ENCODE measurements at places on chromosomes 13 and 19. TPM values are rescaled to one million over a fixed set of nuclear protein-coding genes. Genes with fewer than 3 reads are reported as not detected.

The ANO8 gene
- total RNA-seq, result 13.4 TPM

The ZNF497 gene
- not detected for total RNA-seq

The HIF3A gene
- 189 TPM for total RNA-seq

The DACH1 gene
- 1.3 TPM for total RNA-seq

The LGALS7B gene
- 2.0 TPM for total RNA-seq

The ZNF540 gene
- 4.5 TPM for total RNA-seq

The KCTD4 gene
- total RNA-seq, result not detected

The PCDH9 gene
- 15.3 TPM for total RNA-seq

The SERPINE3 gene
- total RNA-seq, result 0.68 TPM

The ATP4B gene
- total RNA-seq, result 0.85 TPM

The FOXA3 gene
- total RNA-seq, result not detected

The SIGLEC9 gene
- 13.1 TPM for total RNA-seq

The PGLYRP2 gene
- not detected for total RNA-seq

The CKM gene
- total RNA-seq, result 3.0 TPM

The FCGBP gene
- 120 TPM for total RNA-seq

The LIPE gene
- total RNA-seq, result 4.5 TPM

The C13orf46 gene
- total RNA-seq, result 1.1 TPM

The ZNF439 gene
- total RNA-seq, result 13.8 TPM

The PSPN gene
- total RNA-seq, result 1.4 TPM

- DNase-seq, result no peak
Observed at GRCh38 chr19:38019396-38019724, 112.4 kb downstream of the SIPA1L3 start.

DNA sequence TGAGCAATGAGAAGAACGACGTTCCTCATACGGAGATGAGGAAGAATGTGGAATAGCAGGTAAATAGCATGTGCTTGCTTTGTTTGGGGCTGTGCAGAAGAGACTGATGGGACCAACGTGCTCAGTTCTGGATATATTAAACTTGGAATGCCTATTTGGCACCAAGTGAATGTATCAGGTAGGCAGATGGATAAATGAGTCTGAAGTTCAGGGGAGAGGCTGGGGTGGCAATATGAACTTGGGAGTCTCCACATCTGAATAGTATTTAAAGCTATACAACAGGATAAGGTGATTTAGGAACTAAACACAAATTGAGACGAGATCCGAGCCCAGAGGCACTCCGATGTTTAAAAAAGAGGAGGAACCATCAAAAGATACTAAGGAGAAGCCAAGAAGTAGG lies 12.7 kb upstream of the USPL1 start:
- no peak for DNase-seq

GRCh38 chr13:20336761-20337160 lies 104.6 kb upstream of the GJB6 start:
- DNase-seq, result no peak

GRCh38 chr13:22561581-22561980 lies 619.2 kb upstream of the SGCG start:
- no peak for DNase-seq

- no peak for DNase-seq
Observed at GRCh38 chr19:7622933-7623685, 6.2 kb downstream of the XAB2 start.

DNA sequence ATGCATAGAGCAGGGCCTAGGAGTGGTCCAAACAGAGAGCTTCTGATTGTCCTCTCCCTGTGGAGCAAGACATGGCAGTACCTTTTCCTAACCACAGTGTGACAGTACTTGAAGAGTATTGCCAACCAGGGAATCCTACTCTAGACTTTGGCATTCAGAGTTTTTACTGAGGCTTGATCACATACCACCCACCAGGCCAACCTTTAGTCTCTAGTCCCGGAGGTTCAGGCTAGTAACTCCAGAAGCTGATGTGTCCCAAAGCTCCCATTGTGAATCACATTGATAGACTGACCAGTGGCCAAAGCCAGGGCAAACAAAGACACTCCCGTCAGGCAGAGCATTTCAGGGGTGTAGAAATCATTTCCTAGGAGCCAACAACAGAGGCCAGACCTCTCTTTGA lies 18.4 kb downstream of the IFT88 start:
- DNase-seq, result no peak

DNA sequence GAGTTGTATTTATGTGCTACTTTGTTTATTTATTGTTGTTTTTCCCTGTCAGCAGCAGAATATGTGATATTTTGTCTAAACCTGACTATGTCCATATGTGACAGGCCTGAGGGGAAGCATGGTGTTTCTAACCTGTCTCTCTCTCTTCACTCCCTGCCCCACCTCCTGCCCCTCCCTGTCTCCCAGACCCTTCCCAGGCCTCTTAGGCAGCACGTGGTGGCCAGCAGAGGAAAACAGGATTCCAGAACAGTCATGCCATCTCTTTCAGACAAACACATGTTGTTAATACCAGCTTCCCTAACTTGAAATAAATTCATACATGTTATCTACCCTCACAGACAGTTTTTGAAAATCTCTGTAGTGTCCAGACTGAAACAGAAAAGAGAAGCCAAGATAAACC lies 31.0 kb upstream of the ATP11A start:
- no peak for DNase-seq

DNA sequence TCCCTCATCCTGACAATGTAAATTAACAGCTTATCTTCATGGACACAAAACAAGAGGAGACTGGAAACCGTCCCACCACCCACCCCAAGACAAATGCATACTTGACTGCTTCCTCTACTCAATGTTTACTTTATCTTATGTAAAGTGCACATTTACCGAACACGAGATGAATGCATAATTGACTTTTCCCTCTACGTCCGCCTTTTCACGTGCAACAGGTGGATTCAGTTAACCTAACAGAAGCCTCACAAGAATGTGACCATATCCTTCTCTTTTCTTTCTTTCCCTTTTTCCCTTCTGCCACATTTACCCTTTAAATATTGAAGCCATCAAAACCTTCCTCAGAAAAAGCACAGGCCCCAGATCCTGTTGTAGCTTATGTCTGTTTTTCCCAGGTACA lies 468.0 kb downstream of the UQCRFS1 start:
- DNase-seq, result no peak

GRCh38 chr19:38583219-38583984 lies 34.4 kb downstream of the MAP4K1 start:
- DNase-seq, result no peak

DNA sequence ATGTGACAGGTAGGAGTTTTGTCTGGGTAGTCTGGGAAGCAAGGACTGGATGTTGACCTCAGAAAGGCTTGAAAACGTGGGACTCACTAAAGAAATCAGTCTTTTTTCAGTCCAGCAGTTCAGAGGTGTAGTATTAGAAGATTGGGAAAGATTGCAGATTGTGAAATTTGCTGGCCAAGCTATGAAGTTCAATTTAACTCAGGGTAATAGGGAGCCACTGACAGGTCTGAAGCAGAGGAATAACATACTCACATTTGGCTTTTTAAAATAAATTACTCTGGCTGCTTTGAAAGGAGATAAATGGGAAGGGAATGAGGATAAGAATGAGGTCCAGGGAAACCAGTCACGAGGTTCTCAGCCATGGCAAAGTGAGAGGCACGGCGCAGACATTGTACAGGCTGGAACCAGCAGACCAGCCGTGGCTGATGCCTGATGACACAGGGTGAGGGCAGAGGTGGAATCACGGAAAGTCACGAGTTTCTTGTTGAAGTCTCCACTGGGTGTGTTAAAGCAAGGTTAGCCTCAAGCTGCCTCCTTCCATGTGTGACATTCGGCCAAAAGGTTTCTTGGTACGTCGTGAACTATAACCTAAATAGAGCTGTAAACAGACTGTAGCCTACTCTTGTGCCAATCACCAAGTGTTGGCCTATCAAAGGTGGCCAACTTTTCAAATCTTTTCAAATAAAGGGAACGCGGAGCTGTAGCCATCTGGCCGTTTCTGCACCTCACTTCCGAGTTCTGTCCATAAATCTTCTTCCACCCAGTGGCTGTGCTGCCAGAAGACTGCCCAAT lies 377.6 kb downstream of the IRS2 start:
- no peak for DNase-seq

- DNase-seq, result no peak
Observed at GRCh38 chr13:24893863-24894262, 129.9 kb downstream of the RNF17 start.

DNA sequence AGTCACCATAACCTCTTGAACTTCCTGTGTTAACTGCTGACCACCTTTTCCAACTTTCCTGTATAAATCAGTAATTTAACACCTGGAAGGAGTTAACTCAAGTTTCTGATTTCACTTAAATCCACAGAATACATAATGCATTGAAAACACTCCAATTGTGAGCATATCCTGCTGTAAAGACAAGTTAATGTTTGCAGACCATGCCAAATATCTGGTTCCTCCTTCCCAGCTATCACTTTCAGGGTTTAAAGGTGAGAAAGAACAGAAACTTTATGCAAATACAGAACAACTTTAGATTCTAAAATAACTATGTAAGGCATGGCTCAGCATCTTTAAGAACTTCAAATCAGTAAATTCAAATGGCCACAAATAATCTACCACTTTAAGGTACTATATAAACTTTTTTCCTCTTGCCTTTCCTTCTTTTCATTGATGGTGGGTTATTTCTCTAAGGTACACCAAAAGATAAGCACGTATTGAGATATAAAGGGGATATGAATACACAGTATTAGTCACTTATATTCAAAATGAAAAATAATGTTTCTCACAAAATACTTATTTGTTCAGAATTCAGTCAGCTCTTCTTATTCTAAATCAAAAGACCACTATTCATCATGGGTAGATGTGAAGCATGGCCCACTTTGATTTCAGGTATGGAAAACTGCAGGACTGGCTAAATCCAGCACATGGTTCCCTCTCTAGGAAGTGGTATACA lies 6.6 kb upstream of the TPTE2 start:
- DNase-seq, result no peak

DNA sequence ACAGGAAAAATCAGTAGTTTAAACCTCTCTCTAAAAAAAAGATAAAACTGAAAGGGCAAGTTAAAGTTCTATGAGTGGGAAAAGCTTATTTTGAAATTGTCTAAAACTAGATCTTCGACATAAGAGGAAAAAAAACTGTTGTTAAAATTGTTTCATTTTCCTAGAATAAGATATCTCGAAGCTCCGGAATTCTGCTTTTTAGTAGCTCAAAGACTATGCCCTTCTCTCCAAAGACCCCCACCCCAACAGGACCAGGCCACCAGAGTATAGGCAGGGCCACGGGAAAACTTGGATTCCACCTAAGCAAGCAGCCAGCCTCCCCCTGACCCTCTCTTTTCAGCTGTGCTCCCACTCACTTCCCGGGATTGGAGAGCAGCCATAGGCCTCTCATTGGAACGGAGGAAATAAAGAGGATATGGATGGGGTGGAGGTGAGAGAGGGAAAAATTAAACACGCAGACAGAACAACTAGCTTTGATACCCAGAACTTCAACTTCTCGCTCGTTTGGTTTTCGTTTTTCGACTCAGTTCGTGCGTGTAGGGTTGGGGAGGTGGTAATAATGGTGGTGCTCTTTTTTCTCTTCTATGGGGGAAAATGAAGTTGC lies 3.0 kb downstream of the POU4F1 start:
- DNase-seq, result no peak

DNA sequence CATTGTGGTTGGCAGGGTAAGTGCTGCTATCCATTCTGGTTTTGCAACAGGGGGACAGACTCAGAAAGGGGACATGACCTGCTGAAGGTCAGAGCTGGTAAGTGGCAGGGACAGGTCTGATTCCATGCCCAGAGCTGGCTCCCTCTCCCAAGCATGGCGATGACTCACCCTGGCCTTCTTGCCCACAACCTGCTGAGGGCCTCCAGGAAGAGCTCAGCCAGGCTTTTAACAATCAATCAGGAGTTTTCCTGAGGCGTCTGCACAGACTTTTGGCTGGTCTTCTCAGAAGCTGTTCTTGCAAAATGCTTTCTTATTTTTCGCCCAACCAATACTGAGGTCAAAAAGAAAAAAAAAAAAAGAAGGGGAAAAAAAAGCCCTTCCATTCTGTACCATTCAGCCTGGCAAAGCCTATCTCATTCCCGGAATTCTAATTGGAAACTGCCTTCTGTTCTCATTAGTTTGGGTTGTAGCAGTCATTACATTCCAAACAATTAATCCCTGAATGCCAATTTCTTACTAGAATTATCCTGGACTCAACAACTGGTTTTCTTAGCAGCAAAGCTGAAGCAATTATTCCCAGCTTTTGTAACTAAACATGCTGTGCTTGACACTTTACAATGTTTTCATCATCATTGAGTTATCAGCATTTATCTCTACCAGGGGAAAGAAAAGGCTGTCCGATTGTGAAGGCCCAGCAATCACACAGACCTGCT lies 17.7 kb downstream of the SIAH3 start:
- no peak for DNase-seq

GRCh38 chr19:35731779-35732405 lies 10.4 kb downstream of the IGFLR1 start:
- DNase-seq, result no peak

DNA sequence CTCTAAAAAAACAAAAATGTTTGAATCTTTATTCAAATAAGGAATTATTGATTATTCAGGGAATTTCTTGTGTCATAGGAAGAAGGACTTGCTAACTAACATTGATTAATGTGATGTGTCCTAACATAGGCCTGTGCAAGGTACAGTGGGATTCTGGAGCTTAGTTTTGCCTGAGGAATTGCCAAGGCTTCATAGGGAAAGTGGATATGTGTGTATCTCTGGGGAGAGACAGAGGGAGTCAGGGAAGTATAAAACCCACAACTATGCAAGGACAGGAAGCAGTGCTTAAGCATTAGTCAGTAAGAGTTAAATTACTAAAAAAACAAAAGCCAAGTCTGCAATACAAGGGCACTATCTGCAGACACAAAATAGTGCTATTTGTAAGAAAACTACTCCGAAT lies 59.6 kb downstream of the WDFY2 start:
- no peak for DNase-seq

DNA sequence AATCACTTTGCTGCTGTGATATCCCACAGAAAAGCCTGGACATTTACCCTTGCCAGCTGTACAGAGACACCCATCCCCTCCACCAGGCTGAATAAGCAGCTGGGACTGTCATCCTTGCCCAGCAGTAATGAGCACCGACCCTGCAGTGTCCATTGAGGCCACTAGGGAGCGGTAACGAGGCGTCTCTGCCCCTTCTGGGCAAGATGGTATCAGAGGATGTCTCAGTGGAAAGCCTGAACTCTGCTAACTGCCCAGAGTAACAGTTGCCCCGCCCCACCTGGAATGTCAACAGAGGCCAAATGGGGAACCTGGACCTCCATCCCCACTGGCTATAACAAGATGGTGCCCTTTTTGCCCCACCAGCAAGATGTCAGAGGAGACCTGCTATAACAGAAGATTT lies 22.8 kb upstream of the CEACAM20 start:
- no peak for DNase-seq

DNA sequence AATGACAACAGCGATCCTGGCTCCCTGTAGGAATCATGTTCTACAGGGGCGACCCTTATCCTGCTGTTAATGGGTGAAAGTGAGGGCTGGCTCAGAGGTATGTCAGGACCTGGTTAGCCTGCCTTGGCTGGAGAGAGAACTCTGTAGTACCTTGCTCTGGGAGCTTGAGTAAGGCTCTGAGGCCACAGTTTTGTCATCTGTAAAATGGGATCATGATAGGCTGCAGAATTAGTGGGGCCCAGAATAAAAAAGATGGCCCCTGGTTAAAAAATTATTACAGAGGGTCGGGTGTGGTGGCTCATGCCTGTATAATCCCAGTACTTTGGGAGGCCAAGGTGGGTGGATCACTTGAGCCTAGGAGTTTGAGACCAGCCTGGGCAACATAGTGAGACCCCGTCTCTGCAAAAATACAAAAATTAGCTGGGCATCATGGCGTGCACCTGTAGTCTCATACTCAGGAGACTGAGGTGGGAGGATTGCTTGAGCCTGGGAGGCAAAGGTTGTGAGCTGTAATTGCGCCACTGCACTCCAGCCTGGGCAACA lies 10.5 kb upstream of the SAMD1 start:
- DNase-seq, result no peak
